ENCODE measurements at places on chromosomes 3 and 15.

DNA sequence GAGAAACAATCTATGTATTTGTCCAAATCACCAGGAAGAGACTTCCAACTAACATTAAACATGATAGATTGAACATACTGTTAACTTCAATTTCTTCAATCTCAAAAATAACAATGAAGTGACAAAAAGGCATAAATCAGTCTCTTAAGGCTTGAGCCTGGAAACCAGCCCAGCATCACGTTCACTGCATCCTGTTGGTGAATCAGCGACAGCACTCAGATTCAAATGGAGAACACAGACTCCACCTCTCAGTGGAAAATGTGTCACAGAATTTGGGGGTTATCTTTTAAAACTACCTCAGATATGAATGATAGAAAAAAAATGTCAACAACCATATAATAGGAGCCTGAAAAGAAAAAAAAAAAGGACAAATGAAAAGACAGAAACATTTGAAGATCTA lies 212.0 kb downstream of the MINAR1 start:
- no peak for DNase-seq

GRCh38 chr3:156793851-156794250 lies 32.3 kb upstream of the LEKR1 start:
- DNase-seq = no peak

DNA sequence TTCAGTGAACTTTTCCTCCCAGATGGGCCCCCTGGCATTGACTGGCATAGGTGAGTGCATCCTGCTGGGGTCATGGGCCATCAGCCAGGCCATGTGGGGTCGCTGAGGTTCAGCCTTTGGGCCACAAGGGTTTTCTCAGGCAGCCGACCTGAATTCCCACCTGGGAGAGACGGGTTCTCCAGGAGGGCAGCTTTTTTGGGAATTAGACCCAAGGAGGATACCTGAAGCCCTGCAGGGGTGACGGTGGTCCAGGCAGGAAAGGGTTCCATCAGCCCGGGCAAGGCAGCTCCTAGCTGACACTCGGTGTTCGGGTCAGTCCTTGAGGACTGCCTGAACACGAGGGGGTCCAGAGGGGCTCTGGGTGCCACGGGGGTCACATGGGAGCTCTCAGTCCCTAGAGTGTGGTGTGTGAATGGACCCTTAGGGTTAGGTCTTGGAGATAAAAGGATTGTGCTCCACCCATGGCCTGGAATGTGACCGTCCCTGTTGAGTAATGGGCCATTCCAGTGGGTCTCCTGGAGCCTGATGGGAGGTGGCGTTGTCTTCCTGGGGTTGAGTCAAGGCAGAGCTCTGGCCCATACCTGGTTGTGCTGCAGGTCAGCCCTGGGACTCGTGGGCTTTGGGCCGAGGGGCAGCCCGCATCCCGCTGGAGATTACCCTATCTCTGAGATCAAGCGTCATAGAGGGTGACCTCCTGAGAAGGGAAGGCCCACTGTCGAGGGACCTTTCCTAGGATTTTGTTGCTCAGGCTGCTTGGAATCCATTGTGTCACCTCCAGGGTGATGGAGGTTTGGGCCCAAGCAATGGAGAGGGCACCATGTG lies 192.8 kb downstream of the UBE3A start:
- DNase-seq = no peak

DNA sequence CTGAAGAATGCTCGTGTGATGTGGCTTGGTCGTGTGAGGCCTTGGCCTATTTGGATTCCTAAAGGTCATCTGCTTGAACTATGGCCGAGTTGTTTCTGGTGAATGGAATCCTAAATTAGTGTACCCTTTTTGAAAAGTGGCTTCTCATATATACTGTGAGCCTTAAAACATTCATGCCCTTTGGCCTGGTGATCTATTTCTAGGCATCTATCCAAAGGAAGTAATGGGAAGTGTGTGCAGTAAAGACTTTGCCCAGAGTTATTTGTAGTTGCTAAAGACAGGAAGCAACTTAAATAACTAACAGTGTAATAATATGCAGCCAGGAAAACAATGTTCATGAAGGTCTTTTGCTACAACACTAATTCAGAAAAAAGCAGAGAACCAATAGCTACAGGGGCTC lies 3.0 kb downstream of the DGKG start:
- DNase-seq = no peak

GRCh38 chr3:7875925-7876324 lies 625.7 kb upstream of the LMCD1 start:
- DNase-seq = no peak

GRCh38 chr15:69546182-69546581 lies 93.6 kb downstream of the RPLP1 start:
- DNase-seq = no peak

DNA sequence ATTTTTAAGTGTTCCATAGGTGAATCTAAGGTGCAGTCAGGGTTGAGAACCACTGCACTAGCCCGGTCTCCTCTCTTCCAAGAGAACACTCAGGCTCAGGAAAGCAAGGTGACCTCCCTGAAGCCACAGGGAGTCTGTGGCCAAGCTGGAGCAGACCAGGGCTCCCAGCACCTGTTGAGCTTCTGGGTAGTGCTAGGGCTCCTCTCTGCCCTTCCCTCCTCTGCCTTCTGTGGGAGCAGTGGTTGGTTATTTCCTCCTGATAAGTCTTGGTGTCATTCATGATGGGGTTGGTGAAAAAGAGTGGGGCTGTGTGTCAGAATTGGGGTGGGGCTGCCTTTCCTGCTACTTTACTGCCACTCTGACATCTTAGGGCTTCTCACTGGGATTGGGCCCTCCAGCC lies 163.1 kb upstream of the UMPS start:
- DNase-seq = no peak

- no peak for DNase-seq
Observed at GRCh38 chr3:142660383-142660782, 63.5 kb upstream of the TRPC1 start.

DNA sequence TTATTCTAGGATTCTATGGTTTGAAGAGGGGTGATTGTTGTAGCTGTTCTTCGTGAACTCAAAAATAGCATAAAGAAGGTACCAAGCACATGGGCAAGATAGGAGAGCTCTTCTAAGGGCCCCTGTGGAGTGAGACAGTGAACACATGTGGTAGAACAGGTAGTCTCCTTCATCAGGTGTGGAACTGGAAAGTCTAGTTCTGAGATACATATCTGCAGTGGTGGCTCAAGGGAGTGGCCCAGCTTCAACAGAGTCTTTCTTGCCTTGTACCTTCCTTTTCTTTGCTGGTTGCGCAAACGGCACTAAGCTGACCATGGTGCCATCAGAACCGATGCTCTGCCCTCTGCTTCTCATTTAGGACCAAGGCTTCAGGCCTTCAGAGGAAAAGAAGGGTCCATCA lies 65.2 kb downstream of the CERS3 start:
- DNase-seq = no peak

DNA sequence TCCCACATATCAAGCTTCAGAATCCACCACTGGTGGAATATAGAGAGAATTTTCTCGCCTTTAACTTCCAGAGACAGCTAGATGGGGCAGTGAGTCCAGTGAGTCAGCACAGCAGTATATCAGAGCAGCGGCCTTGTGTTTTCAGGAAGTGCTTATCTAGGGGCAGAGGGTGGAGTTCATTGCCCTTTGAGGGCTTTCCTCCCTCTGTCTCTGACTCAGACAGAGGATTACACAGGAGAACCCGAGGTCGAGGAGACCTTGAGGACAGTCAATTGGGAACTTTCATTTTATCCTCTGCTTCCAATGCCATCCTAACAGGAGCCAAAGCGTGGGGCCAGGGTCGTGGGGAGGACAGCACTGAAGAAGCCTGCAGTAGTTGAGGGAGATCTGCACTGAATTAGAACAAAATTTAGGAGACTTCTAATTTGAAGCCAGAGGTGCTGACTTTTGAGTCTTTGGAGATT lies 109.6 kb upstream of the UMPS start:
- no peak for DNase-seq

DNA sequence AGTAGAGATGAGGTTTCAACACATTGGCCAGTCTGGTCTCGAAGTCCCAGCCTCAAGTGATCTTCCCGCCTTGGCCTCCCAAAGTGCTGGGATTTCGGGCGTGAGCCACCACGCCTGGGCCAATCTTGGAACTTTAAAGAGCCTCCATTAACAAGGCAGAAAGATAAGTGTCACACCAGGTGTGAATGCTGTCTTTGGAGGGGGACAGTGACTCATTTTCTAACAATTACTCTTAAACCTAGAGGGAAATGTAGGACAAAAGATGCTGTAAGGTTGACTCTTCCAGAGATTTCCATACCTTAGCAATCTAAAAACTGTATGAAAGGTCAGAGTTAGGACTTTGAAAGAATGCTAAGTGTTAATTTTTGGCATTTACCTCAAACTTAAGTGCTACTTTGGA lies 84.9 kb downstream of the FNDC3B start:
- DNase-seq = no peak

DNA sequence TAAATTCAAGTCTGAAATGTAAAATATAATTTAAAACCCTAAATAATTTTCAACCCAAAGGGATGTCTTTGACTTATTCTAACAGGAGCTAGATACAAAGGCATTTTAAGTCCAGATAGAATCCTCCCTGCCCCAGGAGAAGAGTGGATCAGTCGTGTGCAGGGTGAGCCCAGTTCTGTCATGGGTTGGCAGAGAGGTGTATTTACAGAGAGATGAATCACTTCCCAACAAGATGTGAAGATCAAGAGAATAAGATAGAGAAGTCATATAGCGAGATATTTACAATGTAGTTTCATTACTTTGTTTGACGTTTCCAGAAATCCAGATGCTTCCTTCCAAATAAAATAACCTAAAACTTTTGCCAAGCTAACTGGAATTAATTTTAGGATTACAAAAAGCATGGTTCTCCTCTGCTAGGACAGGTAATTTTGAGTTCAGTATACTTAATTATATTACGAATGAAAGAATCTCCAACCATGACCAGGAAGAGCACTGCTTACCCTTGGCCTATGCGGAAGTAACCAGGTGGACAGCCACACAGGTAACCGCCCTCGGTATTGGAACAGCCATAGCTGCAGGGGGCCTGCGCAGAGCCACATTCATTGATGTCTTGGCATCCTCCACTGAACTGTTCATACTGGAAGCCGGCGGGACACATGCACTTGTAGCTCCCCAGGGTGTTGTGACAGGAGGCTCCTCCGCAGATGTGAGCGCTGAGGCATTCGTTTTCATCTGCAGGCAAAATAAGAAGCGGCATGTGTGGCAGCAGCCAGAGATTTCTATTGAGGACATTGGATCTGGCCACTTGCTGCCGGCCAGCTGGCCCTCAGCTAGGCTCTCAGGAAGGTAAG lies 84.0 kb downstream of the DUT start:
- no peak for DNase-seq

- DNase-seq = no peak
Observed at GRCh38 chr3:195025056-195025883, 245.7 kb downstream of the XXYLT1 start.

GRCh38 chr3:12815719-12816118 lies 19.2 kb downstream of the CAND2 start:
- DNase-seq = no peak

DNA sequence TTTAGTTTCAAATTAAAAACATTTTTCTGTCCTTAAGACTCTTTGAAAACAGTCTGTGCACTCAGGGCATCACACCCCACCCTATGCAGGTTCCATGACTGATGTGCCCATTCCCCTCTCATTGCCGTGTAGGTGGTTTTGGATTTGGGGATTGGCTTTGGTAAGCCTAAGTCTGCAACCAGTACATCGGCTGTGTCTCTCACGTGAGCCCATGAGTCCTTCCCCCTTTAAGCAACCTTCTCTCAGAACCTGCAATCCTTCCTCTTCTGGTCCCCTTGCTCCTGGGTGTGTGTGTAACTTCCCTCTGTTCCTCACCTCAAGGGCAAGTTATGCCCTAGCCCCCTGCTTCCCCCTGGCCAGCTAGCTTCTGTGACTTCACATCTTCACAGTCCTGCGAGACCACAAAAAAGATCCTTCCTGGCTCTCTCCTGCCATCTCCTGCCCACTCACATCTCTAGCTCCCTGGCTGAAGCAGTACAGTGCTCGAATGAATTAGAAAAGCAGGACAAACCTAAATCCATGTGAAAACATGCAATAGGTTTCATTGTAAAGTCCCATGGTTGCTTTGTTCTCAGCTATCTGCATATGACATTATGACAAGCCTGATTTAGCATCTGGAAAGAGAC lies 126.7 kb downstream of the UACA start:
- no peak for DNase-seq

GRCh38 chr3:151144760-151145159 lies 58.3 kb downstream of the GPR171 start:
- DNase-seq = no peak

DNA sequence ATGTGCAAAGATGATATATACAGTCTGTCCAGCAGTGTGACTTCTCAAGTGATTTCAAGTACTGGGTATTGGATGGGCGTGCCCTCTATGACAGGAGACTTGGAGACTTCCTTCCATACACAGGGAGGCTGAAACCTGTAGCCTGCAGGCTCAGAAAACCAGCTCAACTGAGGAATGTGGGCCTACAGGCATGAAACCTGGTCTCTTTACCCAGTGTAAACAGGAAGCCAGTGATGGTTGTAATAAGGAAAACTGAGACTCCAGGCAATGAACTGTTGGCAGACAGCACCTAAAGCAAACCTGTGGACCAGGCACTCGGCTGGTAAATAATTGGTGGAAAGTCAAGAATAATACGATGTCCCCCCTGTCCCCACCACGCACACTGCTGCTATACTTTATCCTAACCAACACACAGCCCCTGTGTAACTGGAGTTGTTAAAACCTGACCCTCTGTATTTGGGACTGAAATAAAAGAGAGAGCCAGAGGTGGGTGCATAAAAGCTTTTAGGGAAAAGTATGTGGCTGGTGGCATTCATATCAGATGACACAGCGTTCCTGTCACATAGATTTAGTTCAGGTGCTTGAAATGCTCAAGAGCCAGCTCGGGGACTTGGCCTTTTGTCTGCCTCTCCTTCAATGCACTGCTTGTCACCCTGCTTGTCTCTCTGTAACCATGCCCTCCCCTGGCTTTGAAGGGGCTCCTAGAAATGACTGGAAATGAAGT lies 144.7 kb downstream of the TPRG1 start:
- DNase-seq = no peak

DNA sequence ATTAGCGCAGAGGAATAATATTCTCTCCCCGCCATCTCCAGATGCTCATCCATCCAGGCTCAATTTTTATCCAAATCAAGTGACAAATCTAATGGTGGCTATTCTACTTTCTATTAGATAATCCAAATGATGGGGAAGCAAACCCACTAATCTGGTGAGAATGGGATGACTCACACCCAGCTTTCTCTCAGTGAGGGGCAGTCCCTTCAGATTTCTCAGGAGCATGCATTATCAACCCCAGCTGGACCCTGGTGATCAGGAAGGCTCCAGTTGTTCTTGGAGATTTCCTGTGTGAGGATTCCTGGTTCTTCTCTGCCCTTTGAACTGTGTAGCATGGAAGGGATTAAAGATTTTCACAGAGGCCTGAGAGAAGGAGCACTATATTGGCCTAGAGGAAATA lies 358.0 kb downstream of the WDR72 start:
- DNase-seq = no peak

- DNase-seq = no peak
Observed at GRCh38 chr3:72393455-72393854, 454.8 kb downstream of the SHQ1 start.

GRCh38 chr3:186254676-186255650 lies 107.1 kb downstream of the DGKG start:
- DNase-seq = no peak

- no peak for DNase-seq
Observed at GRCh38 chr15:67992834-67993233, 61.3 kb upstream of the PIAS1 start.
